ENCODE measurements at places on chromosomes 4 and X.

GRCh38 chrX:115968436-115969252 is 201.9 kb upstream of the AGTR2 start:
- peak; percentile 26 for DNase-seq

DNA sequence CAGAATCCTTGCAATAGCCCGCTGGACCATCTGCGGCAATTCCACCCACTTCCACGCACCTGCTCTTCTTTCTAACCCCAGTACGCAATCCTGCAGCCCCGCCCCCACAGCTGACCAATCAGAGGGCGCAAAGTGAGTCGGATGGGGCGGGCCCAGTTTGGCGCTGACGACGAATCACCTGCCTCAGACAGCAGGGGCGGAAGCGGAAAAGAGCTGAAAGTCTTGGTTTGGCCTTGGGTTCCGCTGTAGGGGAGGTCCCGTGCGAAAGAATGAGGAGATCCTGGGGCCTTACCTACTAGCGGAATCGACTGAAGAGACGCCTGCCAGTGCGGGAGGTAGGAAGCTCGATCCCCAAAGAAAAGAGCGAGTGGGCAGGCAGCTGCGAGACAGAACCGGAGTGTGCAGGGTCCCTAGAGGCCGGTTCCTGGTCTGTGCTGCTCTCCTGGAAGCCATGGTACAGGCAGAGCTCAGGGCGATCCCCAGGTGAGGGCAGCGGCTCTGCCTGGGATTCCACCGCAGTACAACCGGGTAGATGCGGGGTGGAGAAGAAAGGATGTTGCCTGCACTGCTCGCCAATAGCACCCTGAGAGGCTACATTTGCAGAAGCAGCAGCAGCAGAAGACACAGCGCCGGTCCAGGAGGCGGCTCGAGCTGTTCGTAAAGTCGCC is at the start of gene TMEM184C:
TMEM184C (plus strand) TSS at position 225 of the 668 bp plus-strand sequence. CDS start 560 bp downstream, outside the sequence.
- DNase-seq = peak; percentile 94

GRCh38 chr4:158182736-158183135 is 9.9 kb upstream of the GASK1B start:
- no peak for DNase-seq

DNA sequence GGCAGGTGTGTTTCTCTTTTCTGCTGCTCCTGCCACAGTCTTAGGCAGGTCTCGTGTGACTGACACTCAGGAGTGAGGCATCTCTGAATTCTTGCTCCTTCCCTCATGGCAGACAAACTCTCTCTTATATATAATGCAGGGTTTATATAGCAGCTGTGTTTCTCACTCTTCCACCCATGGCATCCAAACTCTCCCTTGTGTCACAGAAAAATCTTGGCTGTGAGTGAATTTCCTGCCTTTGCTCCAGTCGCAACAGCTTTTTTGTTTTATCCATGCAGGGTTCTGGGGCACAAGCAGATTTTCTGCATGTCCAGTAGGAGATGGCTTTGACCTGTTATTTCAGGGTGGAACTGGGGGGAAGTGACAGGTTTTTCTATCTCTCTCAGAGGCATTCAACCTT is 1275.5 kb downstream of the ADGRL3 start:
- no peak for DNase-seq

- DNase-seq = no peak
These were observed 69.5 kb upstream of the GABRA3 start for GRCh38 chrX:152520653-152521052.

GRCh38 chrX:16870862-16871815 is 977 bp upstream of the RBBP7 start:
- peak; percentile 5 for DNase-seq
